ENCODE measurements at places on chromosomes 3 and 15.

GRCh38 chr3:131564812-131565211 lies 62.0 kb upstream of the MRPL3 start:
- no peak for DNase-seq

- DNase-seq, result no peak
These were observed 3.5 kb downstream of the PLEKHO2 start for GRCh38 chr15:64845183-64845611.

DNA sequence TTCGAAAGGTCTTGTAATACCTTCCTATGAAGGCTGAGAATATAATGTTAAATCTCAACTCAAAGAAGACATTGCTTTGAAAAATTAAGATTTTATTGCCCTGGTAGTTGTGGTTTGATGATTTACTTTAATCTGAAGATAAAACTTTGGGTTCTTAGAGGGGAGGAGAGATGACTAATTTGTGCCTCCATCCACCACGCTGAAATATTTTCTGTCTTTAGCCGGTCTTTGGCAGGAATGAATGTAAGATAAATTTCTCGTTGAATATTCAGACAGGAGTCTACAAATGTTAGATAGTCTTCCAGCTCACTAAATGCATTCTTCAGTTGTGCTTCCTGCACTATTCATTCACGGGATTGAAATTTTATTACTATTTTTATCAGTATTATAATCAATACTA lies 844.3 kb upstream of the NR2F2 start:
- no peak for DNase-seq

GRCh38 chr3:151900460-151900859 lies 27.0 kb downstream of the SUCNR1 start:
- DNase-seq, result no peak

- no peak for DNase-seq
These were observed 677.0 kb downstream of the FHIT start for GRCh38 chr3:60574046-60574769.

- DNase-seq, result no peak
These were observed 23.1 kb downstream of the ANXA2 start for GRCh38 chr15:60374628-60375081.

DNA sequence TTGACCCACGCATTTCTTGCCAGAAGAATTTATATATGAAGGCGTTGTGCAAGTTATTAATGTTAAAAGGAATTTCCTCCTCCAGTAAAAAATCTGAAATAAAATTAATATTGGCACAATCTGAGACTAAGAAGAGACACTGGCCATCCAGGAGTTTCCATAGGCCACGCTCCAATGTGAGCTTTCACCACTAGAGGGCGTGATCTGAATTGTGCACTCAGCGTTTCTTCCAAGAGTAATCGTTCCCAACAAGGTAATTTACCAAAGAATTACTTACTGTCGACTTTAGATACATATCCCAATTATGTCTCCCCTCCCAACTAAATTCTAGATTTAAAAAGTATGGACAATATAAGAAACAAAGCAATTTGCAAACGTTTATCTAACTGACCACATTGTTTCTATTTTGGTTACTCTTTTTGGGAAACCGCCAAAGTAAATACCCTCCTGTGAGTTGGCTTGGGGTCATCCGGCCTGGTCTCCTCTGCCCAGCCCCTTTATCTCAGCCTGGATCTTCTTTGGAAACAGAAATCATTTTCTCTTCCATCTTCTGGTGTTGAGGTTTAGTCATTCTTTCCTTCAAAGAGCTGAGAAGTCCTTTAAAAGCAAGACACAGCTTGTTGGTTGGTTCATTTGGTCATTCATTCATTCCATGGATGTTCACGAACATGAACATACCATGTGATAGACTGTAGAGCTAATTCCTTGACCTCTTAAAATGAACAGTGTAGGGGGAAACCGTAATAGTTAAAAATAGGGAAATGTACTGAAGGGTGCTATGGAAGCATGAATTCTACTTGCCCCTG lies 26.2 kb downstream of the POLR2M start:
- peak; percentile 60 for DNase-seq

- DNase-seq, result no peak
These were observed 96.6 kb downstream of the SLC9A9 start for GRCh38 chr3:143751643-143752178.

DNA sequence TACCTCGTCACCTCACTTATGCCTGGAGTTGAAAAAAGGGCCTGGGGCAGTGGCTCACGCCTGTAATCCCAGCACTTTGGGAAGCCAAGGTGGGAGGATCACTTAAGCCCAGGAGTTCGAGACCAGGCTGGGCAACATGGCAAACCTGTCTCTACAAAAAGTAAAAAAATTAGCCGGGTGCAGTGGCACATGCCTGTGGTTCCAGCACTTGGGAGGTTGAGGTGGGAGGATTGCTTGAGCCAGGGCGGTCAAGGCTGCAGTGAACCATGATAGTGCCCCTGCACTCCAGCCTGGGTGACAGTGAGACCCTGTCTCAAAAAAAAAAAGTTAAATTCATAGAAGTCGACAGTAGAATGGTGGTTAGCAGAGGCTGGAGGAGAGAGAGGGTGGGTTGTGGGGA lies 4.6 kb upstream of the NEIL1 start:
- DNase-seq, result no peak
